ENCODE measurements at places on chromosomes 2 and 18. TPM values are rescaled to one million over a fixed set of nuclear protein-coding genes. Genes with fewer than 3 reads are reported as not detected.

- no peak for DNase-seq
Measured at GRCh38 chr2:55862246-55862645, 61.3 kb downstream of the EFEMP1 start.

- no peak for DNase-seq
Measured at GRCh38 chr2:127700527-127701192, 637 bp upstream of the SFT2D3 start.

GRCh38 chr2:39537150-39537549 is 100.1 kb upstream of the MAP4K3 start:
- DNase-seq, result no peak

DNA sequence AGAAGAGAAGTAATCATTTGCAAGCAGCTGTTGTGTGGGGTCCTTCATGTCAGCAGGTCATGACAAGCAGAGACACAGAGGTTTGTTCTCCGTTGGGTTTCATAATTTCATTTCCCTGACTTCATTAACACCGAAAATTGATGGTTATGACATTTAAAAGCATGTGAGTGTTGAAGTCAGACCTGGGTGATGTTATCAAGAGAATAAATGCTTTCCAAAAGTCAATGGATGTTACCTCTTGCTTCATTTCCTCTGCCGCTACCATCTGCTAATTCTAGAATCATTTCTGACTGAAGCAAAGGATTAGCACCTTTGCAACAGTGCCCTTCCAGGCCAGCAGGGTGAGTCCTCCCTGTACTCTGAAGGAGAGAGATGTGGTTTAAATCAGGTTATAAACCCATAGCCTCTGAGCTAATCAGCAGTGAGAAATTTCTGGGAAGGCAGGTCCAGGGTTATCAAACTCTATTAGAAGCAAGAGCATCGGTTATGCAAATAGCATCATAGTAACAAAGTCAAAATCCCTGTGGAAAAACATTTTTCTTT is 446.2 kb downstream of the PIK3C3 start:
- no peak for DNase-seq

Gene MEP1B
- total RNA-seq, result 0.20 TPM

DNA sequence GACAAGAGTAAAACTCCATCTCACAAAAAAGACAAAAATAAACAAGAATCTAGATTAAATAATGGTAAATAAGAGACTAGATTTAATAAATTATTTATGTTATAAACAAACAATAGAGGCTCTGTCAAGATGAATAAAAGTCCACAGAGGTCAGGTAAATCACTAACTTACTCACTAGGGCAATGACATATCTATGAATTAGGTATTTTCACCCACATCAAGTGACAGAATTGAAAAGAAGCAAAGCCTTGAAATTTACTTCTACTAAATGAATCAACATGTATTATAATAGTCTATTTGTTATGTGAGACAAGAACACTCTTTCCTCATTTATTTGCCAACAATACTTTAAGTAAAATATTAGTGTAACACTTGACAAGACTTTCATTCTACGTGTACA is 41.7 kb downstream of the FBXO11 start:
- no peak for DNase-seq

GRCh38 chr2:230924470-230925341 is at the start of gene GPR55:
Gene GPR55 (minus strand): TSS chr2:230925242. CDS start chr2:230910962, 14,280 bp downstream.
- peak; percentile 86 for DNase-seq

Gene GREB1L
- total RNA-seq, result not detected

- no peak for DNase-seq
Measured at GRCh38 chr18:21306368-21306767, 64.3 kb downstream of the GREB1L start.
